ENCODE measurements at places on chromosomes 4 and X.
A peak's percentile ranks its signal among the peaks of the same experiment; 100 is the strongest.

- no peak for DNase-seq
Measured at GRCh38 chr4:101127176-101127790, 220.0 kb downstream of the PPP3CA start.

- no peak for DNase-seq
Measured at GRCh38 chr4:120761070-120761469, 161.5 kb downstream of the PRDM5 start.

GRCh38 chrX:66035667-66036066, 4.2 kb downstream of the VSIG4 start:
- DNase-seq = no peak

DNA sequence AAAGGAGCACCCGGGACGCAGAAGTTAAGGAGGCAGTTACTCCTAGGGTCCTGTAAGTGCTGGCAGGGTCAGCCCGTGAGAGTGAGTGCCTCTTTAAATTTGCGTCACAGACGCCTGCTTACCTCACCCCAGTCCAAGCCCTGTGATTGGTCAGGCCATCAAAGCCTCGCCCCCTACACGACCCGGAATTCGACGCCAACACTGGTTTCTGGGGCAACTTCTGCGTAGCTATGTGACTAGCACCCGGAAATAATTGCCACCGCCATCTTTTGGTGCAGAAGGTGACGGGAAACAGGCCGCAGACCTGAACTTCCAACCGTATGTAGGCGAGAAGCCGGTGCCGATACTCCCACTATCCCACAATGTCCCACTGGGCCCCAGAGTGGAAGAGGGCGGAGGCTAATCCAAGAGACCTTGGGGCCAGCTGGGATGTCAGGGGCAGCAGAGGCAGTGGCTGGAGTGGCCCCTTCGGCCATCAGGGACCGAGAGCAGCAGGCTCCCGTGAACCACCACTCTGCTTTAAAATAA, at the start of gene DDX53:
TSS of gene DDX53 (plus strand) at position 265 of the 528 bp plus-strand sequence. CDS start at position 363, 98 bp downstream.
- no peak for DNase-seq

DNA sequence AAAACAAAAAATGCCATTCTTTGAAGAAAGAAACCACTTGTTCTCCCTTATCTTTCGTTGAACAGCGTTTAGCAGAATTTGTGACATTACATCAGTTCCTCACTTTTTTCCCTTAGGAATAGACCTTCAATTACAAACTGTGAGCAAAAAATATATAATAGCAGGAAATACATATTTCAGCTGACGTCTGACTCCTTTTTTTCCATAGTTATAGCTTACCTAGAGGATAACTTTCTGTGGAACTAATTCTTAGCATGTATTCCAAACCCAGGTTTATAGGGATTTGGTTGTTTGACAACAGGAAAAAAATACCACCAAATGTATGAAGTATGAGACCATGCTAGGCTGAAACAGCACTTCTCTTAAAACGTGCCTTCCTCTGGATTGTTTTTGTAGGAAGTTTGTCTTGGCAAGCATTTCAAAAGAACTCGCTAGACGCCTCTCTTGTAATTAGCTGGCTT, 2.0 kb upstream of the LIMCH1 start:
- DNase-seq = no peak

GRCh38 chr4:71189471-71189870, 149.3 kb upstream of the SLC4A4 start:
- no peak for DNase-seq

DNA sequence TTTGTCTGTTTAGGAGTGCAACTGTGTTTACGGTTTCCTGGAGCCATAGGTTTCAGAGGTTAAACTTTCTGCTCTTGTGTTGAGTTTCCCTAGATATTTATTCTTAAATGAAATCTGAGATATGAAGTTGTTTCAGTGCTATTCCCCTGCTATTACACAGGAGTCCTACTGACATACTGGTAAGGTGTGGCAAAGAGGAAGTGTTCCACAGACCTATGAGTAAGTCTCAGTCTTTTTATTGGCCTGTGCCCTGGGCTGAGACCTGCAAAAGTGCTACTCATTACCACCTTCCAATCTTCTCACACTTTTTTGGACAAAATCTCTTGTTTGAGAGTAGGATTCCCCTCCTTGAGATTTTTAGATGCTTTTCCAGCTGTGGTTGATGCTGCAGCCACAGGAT, 35.6 kb upstream of the MAGEA8 start:
- no peak for DNase-seq

DNA sequence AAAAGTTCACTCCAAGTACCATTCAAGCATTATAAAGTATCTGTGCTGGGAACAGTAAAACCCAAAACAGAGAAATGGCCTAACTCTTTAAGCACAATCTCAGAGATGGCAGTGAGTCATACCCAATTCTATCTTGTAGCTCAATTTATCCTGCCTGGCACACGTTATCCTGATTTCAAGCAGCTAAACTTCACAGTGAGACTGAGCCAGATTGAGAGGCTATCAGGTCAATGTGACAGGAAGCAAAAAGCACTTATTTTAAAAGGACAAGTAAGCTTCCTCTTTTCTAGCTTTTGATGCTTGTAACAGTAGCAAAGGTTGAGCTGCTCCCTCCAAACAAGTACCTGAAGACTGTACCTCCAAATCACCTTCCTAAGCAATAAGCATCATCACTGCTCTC, 324.9 kb downstream of the NAF1 start:
- no peak for DNase-seq

GRCh38 chrX:154478728-154479622, at the start of gene LAGE3:
Gene LAGE3 (minus strand): TSS chrX:154479281. CDS start chrX:154478915, 366 bp downstream.
- DNase-seq = peak; percentile 90

DNA sequence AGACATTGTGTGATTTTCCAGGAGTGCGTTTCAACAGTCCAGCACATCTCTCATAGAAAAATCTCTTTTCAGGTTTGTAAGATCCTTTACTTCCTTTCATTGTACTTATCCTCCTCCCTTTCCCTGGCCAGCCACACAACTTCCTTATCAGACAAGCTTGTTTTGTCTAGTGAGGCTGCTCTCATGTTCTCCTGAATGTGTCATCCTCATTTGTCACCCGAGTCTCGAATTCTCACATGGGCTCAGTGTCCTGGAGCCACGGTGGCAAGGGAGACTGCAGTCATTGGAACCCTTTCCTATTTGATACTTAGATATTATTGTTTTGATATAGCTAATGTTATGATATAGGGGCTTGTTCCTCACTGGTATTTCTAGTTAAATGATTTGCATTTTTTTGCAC, 16.9 kb downstream of the SYNPO2 start:
- DNase-seq = no peak

DNA sequence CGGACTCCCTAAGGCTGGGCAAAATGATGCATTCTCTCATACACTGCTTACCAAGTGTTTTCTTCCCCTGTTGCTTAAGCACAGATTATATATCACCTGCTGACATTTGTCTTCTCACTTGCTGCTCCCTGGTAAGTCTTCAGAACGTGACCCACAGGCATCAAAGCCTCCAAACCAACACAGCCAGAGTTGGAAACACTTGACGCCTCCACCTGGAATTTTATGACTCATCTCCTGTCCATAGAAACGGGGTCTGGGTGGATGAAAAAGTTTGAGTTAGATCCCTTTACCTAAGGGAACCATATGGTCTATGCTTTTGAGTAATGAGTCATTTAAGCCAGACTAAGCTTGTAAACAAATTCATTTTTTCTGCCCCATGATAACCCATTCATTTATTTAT, 251.6 kb downstream of the USP46 start:
- DNase-seq = no peak

- DNase-seq = peak; percentile 10
Measured at GRCh38 chrX:109886122-109886761, 116.7 kb upstream of the TMEM164 start.

- DNase-seq = no peak
Measured at GRCh38 chr4:122480655-122481487, 24.3 kb upstream of the IL2 start.

DNA sequence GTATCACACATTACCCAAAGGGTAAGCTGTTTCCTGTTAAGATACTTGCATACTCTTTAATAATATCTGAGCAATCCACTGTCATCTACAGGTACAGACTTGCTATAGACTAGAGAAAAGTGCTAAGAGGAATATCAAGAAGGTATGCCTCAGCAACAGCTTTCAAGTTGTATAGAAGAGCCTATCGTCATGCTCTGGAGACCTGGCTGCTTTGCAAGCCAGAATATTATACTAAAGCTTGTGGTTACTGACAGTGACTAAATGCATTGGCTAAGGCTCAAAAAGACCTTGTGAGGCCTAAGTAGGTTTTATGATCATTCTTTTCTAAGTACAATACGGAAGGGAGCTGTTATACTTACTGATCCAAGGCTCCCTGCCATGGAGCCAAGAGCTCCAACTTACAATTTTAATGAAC, 11.3 kb downstream of the LAMP2 start:
- DNase-seq = no peak

DNA sequence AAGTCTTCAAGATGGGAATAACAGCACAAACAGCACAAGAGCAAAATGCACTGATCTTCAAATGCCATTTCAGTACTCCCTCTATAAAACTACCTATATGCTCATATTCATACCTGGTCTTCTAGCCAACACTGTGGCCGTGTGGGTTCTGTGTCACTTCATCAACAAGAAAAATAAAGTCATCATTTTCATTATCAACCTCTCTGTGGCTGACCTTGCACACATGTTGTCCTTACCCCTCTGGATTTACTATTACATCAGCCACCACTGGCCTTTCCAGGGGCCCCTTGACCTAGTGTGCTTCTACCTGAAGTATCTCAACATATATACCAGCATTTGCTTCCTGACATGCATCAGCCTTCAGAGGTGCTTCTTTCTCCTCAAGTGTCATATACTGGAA, 59.6 kb upstream of the GPR174 start:
- DNase-seq = no peak

- DNase-seq = no peak
Measured at GRCh38 chrX:19743386-19743785, 144.0 kb downstream of the SH3KBP1 start.

- DNase-seq = no peak
Measured at GRCh38 chrX:125193921-125194320, 125.8 kb upstream of the TEX13C start.

DNA sequence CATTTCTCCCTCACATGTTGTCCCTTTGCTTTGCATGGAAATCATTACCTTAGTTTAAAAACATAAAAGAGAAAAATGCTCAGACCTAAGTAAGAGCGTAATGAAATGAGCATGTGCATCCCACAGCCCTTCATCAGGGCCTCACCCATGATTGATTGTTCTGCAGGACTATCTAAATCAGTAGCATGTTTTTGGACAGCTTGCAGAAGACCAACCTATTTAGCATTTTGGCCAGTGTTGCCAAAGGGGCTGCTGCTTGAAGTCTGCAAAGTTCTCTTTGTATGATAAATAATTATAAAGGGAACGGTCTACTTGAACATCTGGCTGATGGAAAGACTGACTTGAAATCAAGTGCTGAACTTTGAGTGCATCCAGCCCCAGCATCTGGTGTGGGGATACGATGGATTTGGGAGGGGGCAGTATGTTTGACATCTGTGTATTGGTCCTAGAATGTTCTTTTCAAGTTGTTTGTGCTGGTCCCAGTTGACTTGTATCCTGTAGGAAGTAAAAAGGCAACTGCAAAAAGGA, 76.1 kb upstream of the LIMCH1 start:
- DNase-seq = no peak

DNA sequence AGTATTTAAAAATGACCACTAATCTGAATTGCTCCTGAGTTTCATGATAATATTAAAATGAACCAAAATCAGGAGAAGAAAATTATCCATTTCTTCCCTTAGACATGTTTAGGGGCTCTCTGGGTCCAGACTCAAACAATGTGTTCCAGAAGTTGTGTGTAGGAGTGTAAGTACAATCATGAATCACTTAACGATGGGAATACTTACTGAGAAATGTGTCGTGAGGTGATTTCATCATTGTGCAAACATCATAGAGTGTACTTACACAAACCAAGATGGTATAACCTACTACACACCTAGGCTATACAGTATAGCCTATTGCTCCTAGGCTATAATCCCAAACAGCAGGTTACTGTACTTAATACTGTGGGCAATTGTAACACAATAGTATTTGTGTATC, 74.8 kb downstream of the STPG2 start:
- no peak for DNase-seq

DNA sequence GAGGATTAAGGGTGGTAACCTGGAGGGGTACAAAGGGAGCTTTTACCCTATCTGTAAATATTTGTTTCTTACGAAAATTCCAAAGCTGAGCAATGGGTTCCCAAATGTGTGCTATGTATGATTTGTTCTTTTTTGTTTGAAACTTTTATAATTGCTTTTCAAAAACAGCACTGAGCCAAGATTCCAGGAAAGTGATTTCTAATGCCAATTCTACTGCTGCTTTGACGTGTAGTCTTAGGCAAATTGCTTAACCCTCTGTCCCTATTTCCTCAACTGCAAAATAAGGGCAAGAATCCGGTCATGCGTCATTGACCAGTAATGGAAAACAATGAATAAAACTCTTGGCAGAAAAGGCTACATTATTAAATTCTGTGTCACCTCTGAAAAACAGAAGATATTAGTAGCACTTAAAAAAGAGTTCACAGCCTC, 454.7 kb downstream of the IL15 start:
- no peak for DNase-seq

GRCh38 chrX:118536687-118537461, 41.3 kb downstream of the DOCK11 start:
- no peak for DNase-seq

All from NCI-H1092 (cell line).